ENCODE measurements at places on chromosomes 4 and X.

DNA sequence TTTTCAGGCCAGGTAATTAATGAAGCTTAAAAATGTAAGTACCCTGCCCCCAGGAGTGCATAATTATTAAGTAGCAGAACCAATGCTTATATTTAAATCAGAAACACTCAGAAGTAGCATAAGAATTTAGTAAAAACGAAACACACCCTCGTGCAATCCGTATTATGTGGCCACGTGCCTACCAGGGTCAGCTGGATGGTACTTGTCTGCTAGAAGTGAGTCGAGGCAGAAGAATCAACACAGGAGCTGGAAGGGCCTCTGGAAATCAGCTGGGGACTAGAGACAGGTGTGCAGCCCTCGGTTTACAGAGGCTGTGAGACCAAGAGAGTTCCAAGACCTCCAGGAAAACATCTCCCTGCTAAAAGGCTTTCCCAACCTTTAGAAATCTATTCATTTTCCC lies 559 bp upstream of the FAM47E start:
- H3K4me3 ChIP-seq = peak overlapping the region; percentile 73
- no peak overlapping the region for H3K27ac ChIP-seq
- DNase-seq = no peak
- no peaks in the 10 kb centered on the region for H3K36me3 ChIP-seq
- peaks cover 2% of the 10 kb centered on the region for H3K27me3 ChIP-seq

DNA sequence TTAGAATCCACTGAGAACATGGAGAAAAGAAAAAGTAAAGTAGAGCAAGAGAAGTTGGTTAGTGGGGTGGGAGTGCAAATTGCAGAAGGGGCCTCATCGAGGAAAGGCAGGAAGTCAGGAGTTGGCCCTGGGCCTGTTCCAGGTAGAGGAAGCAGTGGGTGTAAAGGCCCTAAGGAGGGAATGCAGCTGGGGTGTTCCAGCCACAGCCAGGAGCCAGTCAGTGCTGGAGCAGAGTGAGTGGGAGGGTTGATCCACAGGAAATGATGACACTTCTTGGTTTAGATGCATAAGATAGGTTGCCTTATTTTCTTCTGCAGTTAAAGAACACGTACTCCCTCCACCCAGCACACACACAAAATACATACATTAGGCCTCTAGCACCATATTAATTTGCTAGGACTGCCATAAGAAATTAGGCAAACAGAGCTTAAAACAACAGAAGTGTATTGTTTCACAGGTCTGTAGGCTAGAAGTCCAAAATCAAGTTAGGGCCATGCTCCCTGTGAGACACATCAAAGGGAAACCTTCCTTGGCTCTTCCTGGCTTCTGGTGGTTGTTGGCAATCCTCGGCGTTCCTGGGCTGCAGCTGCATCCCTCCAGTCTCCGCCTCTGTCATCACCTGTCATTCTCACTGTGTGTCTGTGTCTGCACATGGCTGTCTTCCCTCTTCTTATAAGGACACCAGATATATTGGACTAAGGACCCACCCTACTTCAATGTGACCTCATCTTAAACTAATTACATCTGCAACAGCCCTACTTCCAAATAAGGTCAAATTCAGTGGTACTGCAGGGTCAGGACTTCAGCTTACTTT lies 205.9 kb downstream of the AASDH start:
- no peak for DNase-seq
- no peak overlapping the region for H3K4me3 ChIP-seq
- H3K27me3 ChIP-seq = no peaks in the 10 kb centered on the region
- no peak overlapping the region for H3K27ac ChIP-seq
- no peaks in the 10 kb centered on the region for H3K4me1 ChIP-seq
- H3K36me3 ChIP-seq = no peaks in the 10 kb centered on the region

DNA sequence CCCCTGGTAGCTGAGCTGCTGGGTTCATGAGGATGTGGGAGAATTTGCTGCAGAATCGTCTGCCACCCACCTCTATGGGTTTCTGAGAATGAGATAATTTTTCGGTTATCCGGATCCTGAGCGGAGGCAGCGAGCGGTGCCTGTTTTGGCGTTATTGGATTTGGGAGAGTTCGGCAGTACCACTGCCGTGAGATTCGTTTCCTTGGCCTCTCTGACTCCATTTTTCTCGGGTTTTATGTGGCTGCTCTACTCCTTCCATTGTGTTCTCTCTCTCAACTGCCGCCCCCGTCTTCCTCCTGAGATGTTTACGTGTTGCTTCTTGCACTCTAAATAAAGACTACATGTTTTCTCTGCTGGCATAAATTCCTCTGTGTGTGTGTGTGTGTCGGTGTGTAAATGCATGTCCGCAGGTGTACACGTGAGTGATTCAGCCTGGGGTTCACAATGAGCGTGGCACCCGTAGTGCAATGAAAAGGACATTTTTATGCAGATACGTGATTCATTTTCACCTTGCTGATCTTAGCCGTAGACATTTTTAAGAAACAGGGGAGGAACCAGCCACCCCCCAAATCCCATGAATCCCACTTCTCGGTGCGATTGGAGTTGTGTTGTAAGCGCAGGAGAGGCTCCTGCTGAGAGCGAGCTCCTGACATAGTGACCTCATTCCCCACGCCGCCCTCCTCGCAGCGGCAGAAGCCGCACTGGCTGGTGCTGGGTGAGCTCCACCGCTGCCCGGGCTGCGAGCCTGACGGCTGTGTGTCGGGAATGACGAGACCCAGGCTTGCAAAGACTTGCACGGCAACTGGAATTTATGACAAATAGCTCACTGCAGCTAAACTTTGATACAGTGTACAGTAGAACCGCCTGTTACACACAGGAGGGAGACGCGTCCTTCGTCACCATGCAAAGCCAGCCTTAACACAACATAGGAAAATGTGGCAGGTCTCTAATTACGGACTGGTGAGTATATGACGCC lies 82.2 kb downstream of the STOX2 start:
- peak; percentile 84 for DNase-seq
- H3K4me3 ChIP-seq = peak overlapping the region; percentile 23
- H3K36me3 ChIP-seq = no peaks in the 10 kb centered on the region
- no peaks in the 10 kb centered on the region for H3K27me3 ChIP-seq
- H3K4me1 ChIP-seq = no peaks in the 10 kb centered on the region

- no peak overlapping the region for H3K4me3 ChIP-seq
- H3K27ac ChIP-seq = no peak overlapping the region
- no peak for DNase-seq
- H3K27me3 ChIP-seq = no peaks in the 10 kb centered on the region
Observed at GRCh38 chr4:173417833-173418232, 18.9 kb upstream of the SCRG1 start.

- no peaks in the 10 kb centered on the region for H3K27me3 ChIP-seq
- no peaks in the 10 kb centered on the region for H3K4me1 ChIP-seq
- no peak for DNase-seq
- no peaks in the 10 kb centered on the region for H3K36me3 ChIP-seq
Observed at GRCh38 chr4:186345184-186345583, 79.2 kb downstream of the F11 start.

- H3K27me3 ChIP-seq = no peaks in the 10 kb centered on the region
- no peaks in the 10 kb centered on the region for H3K4me1 ChIP-seq
- H3K27ac ChIP-seq = no peak overlapping the region
- H3K36me3 ChIP-seq = no peaks in the 10 kb centered on the region
Observed at GRCh38 chr4:108850219-108850649, 87.4 kb upstream of the ETNPPL start.

GRCh38 chr4:75557696-75558095 lies 1.8 kb downstream of the ODAPH start:
- no peaks in the 10 kb centered on the region for H3K36me3 ChIP-seq
- no peak overlapping the region for H3K4me3 ChIP-seq
- H3K4me1 ChIP-seq = no peaks in the 10 kb centered on the region
- DNase-seq = no peak
- no peak overlapping the region for H3K27ac ChIP-seq
- no peaks in the 10 kb centered on the region for H3K27me3 ChIP-seq

- peak; percentile 76 for DNase-seq
- H3K4me3 ChIP-seq = no peak overlapping the region
- H3K36me3 ChIP-seq = no peaks in the 10 kb centered on the region
- H3K4me1 ChIP-seq = no peaks in the 10 kb centered on the region
- no peaks in the 10 kb centered on the region for H3K27me3 ChIP-seq
Observed at GRCh38 chr4:64158648-64159326, 250.5 kb downstream of the TECRL start.

- DNase-seq = no peak
- no peaks in the 10 kb centered on the region for H3K4me1 ChIP-seq
Observed at GRCh38 chr4:112939901-112940300, 109.6 kb upstream of the ANK2 start.

GRCh38 chrX:2317527-2318055 lies 183.2 kb downstream of the DHRSX start:
- peaks cover 8% of the 10 kb centered on the region for H3K4me1 ChIP-seq
- no peak for DNase-seq
- H3K4me3 ChIP-seq = no peak overlapping the region
- no peaks in the 10 kb centered on the region for H3K36me3 ChIP-seq
- no peak overlapping the region for H3K27ac ChIP-seq
- no peaks in the 10 kb centered on the region for H3K27me3 ChIP-seq

DNA sequence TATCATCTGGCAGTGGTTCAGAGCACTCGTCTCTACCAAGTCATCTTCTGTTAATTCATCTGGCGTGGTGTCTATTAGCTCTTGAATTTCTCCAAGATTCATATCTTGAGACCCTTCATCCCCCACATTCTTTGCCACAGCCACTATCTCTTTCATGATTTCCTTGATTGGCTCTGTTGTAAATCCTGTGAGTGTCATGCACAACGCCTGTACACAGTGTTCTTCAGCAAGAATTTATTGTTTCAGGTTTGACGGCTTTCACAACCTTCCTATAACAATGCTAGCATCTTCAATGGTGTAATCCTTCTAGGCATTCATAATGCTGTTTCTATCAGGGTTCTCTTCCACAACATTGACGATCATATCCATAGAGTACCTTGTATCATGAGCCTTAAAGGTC lies 30.9 kb downstream of the MGST2 start:
- no peak overlapping the region for H3K4me3 ChIP-seq
- H3K36me3 ChIP-seq = no peaks in the 10 kb centered on the region
- H3K4me1 ChIP-seq = peaks cover 7% of the 10 kb centered on the region
- no peak overlapping the region for H3K27ac ChIP-seq

DNA sequence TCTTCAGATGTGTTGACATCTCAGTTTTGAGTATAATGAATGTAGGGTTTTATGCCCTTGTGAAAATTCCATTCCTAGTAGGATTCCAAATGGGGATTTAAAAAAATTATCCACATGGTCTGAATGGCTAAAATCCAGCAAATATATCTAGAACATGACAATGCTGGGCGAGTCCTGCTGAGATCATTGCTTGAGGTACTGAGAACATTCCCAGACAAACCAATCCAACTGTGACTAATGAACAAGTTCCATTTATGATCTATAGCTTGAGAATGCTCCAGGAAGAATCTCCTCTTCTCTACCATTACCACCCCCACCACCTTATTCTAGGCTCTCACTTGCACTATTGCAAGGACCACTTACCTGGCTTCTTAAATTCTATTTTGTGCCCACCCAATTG lies 77.2 kb upstream of the IL1RAPL2 start:
- no peaks in the 10 kb centered on the region for H3K4me1 ChIP-seq
- no peak overlapping the region for H3K4me3 ChIP-seq
- no peaks in the 10 kb centered on the region for H3K36me3 ChIP-seq
- DNase-seq = no peak

GRCh38 chrX:21873063-21873775 lies 17.4 kb downstream of the YY2 start:
- no peak overlapping the region for H3K27ac ChIP-seq
- DNase-seq = no peak
- no peaks in the 10 kb centered on the region for H3K27me3 ChIP-seq

GRCh38 chr4:22369901-22370562 lies 145.8 kb downstream of the ADGRA3 start:
- no peak overlapping the region for H3K27ac ChIP-seq
- no peak for DNase-seq
- H3K4me3 ChIP-seq = no peak overlapping the region
- H3K4me1 ChIP-seq = no peaks in the 10 kb centered on the region
- no peaks in the 10 kb centered on the region for H3K27me3 ChIP-seq

- peak; percentile 26 for DNase-seq
- no peak overlapping the region for H3K27ac ChIP-seq
- no peaks in the 10 kb centered on the region for H3K27me3 ChIP-seq
Observed at GRCh38 chr4:25976780-25977179, 62.8 kb downstream of the SMIM20 start.

DNA sequence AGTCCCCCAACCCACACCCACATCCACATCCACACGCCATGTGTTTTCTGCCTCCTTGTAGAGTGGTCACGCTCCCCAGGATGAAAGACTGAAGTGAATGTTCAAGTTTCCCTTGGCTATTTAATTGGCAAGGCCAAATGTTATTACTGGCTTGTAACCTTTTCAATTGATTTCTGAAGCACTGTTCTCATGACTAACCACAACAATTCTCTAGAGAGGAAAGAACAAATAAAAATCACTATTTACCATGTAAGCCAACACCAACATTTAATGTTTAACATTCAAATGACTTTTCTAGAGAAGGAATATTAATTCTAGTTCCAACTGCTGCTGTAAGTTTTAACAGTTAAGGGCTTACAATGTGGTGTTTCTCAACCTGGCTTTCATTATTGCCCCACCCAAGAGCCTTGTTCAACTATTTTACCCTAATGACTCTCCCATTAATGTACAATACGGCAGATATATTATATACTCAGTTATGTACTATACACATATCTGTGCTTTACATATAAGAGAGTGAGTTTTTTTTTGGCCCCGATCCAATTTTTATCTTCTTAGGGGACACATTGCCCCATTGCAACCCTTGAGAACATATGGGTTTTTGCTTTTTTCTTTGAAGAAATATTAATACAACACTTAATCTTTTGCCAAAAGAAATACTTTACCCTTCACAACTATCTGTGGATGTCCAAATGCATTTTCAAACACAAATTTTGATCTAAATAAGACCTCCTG lies 46.5 kb downstream of the RELL1 start:
- no peaks in the 10 kb centered on the region for H3K36me3 ChIP-seq
- no peak for DNase-seq
- H3K4me1 ChIP-seq = no peaks in the 10 kb centered on the region

GRCh38 chr4:139245590-139245989 lies 34.4 kb downstream of the MGARP start:
- no peak overlapping the region for H3K4me3 ChIP-seq
- no peaks in the 10 kb centered on the region for H3K4me1 ChIP-seq
- H3K27me3 ChIP-seq = no peaks in the 10 kb centered on the region
- H3K27ac ChIP-seq = no peak overlapping the region
- DNase-seq = no peak

GRCh38 chr4:62133977-62134376 lies 933.9 kb downstream of the ADGRL3 start:
- H3K27me3 ChIP-seq = no peaks in the 10 kb centered on the region
- DNase-seq = no peak
- H3K4me1 ChIP-seq = no peaks in the 10 kb centered on the region
- no peak overlapping the region for H3K4me3 ChIP-seq

GRCh38 chr4:62909238-62909637 lies 1500.0 kb downstream of the TECRL start:
- no peaks in the 10 kb centered on the region for H3K27me3 ChIP-seq
- no peak overlapping the region for H3K4me3 ChIP-seq
- H3K36me3 ChIP-seq = no peaks in the 10 kb centered on the region
- H3K4me1 ChIP-seq = no peaks in the 10 kb centered on the region
- no peak for DNase-seq

DNA sequence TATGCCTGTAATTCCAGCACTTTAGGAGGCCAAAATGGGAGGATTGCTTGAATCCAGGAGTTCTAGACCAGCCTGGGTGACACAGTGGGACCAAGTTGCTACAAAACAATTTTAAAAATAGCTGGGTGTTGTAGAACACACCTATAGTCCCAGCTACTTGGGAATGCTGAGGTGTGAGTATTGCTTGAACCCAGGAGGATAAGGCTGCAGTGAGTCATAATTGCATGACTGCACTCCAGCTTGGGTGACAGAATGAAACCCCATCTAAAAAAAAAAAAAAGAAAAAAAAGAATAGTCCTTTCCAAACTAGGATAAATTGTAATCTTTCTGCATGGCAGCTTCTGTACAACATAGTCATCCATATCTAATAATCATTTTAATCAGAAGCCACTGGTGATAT lies 270.1 kb upstream of the INTU start:
- H3K4me3 ChIP-seq = no peak overlapping the region
- H3K27ac ChIP-seq = no peak overlapping the region
- no peak for DNase-seq
- H3K36me3 ChIP-seq = no peaks in the 10 kb centered on the region
- no peaks in the 10 kb centered on the region for H3K27me3 ChIP-seq

Measured in kidney (tissue), 22 donors.